ENCODE measurements at places on chromosomes 11 and 22. TPM values are rescaled to one million over a fixed set of nuclear protein-coding genes. Genes with fewer than 3 reads are reported as not detected.

The IPO7 gene
- 79.1 TPM for total RNA-seq

DNA sequence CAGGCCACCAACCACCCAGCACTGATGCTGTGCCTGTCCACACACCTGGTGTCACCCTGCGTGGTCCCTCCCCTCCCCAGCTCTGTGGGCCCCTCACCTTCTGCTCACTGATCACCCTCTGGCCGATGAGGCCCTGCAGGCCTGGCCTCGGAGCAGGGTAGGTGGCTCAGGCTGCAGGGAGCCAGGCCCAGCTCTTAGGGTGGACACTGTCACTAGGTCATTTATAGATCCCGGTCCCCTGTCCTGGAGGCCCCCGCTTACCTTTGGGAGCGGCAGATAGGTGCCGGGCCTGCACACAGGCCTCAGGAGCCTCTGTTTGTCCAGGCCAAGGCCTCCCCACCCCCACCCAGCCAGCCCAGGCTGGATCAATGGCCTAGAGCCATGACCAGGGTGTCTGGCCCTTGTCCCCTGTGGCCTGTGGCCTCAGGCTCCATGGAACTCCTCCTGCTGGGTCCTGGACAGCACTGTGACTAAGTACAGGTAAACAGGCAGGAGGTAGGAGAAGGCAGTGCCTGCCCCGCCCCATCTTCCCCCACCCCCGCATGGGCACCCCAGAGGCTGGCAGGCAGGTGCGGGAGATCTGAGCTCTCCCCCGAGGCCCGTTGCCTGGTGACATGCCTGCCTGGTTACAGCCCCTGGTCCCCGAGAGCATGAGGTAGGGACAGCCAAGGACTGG, at the start of gene TMPRSS6:
TSS of gene TMPRSS6 (minus strand) at position 472 of the 676 bp plus-strand sequence. CDS start 6,296 bp downstream, outside the sequence.
- no peak for DNase-seq

- DNase-seq = no peak
These were observed 9.9 kb downstream of the CRTAM start for GRCh38 chr11:122848186-122848585.

DNA sequence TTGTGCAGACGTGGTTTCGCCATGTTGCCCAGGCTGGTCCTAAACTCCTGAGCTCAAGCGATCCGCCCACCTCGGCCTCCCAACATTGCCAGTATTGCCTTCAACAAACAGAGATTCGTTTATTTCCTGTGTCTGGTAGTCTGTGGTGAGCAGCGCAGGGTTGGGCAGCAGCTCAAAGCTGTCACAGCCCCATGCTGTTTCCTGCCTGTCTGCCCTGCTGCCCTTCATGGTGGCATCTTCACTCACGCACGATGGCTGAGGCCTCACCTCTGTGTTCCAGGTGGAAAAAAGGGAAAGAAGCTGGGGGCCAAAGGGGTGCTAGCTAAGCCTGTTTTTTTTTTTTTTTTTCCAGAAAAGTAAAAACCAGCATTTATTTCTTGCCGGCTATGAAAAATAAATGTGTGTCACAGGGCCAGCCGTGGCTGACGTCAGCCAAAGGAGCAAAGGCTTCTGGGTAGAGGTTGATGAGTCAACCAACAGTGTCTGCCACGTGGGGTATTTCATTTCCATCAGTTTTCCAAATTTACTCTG, 28.8 kb downstream of the TBC1D22A start:
- peak; percentile 76 for DNase-seq

DNA sequence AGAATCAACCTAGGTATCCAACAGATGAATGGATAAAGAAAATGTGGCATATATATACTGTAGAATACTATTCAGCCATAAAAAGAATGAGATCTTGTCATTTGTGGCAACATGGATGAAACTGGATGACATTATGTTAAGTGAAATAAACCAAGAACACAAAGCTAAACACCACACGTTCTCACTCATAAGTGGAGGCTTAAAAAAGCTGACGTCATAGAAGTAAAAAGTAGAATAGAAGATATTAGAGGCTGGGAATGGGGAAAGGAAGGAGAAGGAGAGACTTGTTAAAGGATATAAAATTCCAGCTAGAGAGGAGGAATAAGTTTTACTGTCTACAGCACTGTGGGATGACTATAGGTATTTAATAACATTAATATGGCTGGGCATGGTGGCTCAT, 12.9 kb downstream of the EXPH5 start:
- DNase-seq = no peak

The P2RY2 gene
- 0.98 TPM for total RNA-seq
